ENCODE measurements at places on chromosomes 4 and X.

DNA sequence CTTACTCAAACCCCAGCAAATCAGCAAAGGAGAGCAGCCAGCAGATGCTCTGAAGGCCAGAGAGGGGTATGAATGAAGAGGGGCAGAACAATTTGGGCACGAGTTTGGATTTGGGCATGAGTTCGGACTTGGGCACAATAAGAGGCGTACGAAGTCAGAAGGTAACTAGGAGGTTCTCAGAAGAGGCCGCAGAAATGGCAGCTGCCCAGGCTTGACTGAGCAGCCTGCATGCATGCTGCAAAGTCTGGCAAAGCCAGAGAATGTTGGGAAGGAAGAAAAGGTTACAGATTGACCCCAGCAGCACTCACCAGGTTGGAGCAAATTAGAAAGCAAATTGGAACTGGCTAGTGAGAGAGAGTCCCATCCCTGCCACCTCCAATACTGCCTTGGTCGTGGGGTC lies 15.2 kb downstream of the CCDC149 start:
- DNase-seq = no peak

- DNase-seq = no peak
Observed at GRCh38 chr4:7970361-7970946, 30.8 kb upstream of the AFAP1 start.

GRCh38 chr4:108560616-108561015 lies 59.8 kb upstream of the RPL34 start:
- no peak for DNase-seq

DNA sequence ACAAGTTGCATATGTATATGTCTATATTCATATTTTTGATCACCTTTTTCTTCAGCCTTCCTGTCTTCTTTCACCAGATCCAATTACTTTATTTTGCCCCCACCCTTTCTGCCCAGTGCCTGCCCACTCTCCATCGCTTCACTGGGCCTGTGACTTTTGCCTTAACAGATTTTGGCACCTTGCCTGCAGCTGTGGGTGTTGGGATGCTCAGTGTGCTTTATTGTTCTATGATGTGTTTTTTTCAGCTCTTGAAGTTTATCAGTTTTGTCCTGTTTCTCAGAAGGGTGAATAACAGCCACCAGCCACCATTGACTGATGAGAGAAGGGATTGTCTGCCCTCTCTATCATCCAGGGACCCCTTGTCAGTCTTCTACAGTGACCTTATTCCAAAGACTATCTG lies 77.2 kb upstream of the GALNT7 start:
- no peak for DNase-seq

GRCh38 chrX:15567886-15568616 lies 32.7 kb downstream of the ACE2 start:
- DNase-seq = no peak

DNA sequence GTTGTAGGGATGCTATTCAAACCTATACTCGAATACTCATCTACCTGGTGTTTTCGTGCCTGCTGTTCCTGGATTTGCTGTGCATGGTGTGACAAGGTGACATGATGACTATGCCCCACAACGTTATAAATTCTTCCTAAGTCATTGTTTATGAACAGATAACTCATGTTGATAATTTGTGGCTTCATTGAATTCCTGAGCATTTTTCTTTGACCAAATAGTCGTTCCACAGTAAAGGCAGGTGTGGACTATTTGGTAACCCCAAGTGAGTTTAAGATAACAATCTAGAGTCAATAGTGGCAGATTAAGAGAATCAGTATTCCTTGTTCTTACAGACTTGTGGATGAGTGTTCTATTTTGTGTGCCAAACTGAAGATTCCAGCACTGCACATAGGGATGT lies 59.9 kb downstream of the SNX25 start:
- DNase-seq = no peak

DNA sequence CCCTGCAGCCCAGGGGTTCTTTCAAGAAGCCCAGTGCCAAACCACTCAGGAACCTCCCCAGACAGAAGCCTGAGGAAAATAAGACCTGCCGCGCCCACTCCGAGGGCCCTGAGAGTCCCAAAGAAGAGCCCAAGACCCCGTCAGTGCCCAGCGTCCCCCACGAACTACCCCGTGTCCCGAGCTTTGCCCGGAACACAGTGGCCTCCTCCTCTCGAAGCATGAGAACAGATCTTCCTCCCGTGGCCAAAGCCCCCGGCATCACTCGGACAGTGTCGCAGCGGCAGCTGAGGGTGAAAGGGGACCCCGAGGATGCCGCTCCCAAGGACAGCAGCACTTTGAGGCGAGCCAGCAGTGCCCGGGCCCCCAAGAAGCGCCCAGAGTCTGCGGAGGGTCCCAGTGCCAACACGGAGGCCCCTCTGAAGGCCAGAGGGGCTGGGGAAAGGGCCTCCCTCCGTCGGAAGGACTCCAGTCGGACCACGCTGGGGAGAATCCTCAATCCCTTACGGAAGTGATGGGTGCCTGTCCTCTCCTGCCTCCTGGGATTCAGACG lies 40.2 kb downstream of the FHDC1 start:
- DNase-seq = no peak

GRCh38 chrX:1323315-1323714 lies 13.3 kb upstream of the IL3RA start:
- peak; percentile 15 for DNase-seq

- DNase-seq = peak; percentile 53
Observed at GRCh38 chrX:155767051-155767875, 113.9 kb upstream of the VAMP7 start.

GRCh38 chr4:6221301-6221850 lies 21.0 kb upstream of the JAKMIP1 start:
- DNase-seq = no peak

- peak; percentile 39 for DNase-seq
Observed at GRCh38 chrX:150547375-150548115, 20.9 kb upstream of the MTM1 start.

DNA sequence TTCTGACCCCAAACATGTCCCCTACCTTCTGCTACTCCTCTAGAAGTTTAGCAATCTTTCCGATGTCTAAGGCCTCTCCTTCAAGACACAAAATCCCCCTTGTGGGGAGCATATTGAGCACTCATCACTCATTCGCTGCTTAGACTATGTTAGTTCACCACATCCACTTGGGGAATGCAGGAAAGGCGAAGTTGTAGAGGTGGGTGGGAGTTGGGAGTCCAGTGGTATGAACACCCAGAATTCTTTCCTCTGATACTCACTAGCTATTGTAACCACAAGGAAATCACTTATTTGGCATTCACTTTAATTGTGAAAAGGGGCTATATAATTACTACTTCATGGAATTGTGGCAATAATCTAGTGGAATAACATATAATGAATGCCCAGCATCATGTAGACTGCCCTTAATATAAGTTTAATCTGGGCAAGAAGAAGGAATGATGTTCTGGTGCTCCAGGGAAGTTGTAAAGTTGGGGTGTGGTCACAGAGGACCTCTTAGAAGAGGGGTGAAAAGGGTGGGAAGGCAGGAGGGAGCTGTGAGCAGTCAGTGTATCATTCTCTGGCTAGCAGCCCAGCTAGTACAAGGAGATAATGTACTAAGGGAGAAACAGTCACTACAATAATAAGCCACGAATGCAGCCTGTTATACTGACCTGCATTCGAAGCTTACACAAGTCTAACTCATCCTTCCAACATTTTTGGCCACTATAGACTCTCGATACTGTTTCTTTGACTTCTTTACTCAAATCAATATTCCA lies 468.2 kb upstream of the DIPK2B start:
- no peak for DNase-seq

GRCh38 chr4:143184217-143184502 lies 557 bp upstream of the USP38 start:
- no peak for DNase-seq

- no peak for DNase-seq
Observed at GRCh38 chrX:153596981-153597750, 1.8 kb downstream of the CCNQ start.

All from tibial nerve (tissue), 4 donors.